ENCODE measurements at places on chromosomes 12 and 14. TPM values are rescaled to one million over a fixed set of nuclear protein-coding genes. Genes with fewer than 3 reads are reported as not detected.

- H3K27ac ChIP-seq: no peak overlapping the region
- no peak for DNase-seq
- no peaks in the 10 kb centered on the region for H3K27me3 ChIP-seq
- H3K4me1 ChIP-seq: no peaks in the 10 kb centered on the region
Observed at GRCh38 chr14:22748631-22749068, 17.8 kb upstream of the OXA1L start.

GRCh38 chr14:63833728-63834127, 19.1 kb upstream of the SYNE2 start:
- no peak overlapping the region for H3K4me3 ChIP-seq
- no peak for DNase-seq
- no peaks in the 10 kb centered on the region for H3K4me1 ChIP-seq
- H3K27me3 ChIP-seq: no peaks in the 10 kb centered on the region

DNA sequence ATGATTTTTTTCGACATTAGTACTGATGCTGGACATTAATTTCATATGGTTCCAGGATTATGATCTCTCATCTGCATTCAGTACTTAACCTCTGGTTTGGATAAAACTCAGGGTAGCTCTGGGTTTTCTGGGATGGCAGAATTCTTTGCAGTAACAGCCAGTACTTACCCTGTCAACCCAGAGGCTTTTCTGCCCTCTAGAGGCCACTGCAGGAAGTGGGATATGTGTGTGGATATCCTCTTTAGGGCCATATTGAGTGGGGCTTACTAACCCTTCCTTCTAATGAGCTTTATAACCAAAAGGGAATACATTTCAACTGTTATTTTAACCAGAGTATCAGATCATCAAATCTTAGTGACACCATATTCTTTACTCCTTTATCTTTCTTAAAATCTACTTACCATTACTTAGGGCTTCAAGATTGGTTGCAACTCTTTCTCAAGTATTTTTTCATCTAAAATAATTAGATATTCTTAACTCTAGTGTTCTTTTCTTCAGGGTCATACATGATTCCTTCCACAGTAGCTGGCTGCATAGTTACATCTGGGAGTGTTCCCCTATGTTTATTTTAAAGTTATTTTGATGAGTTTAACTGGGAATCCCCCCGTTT, 488.0 kb upstream of the STXBP6 start:
- H3K4me3 ChIP-seq: no peak overlapping the region
- H3K27ac ChIP-seq: no peak overlapping the region
- no peaks in the 10 kb centered on the region for H3K36me3 ChIP-seq
- peak; percentile 68 for DNase-seq
- no peaks in the 10 kb centered on the region for H3K4me1 ChIP-seq

GRCh38 chr12:110545812-110546211, 37.3 kb downstream of the PPTC7 start:
- no peaks in the 10 kb centered on the region for H3K27me3 ChIP-seq
- H3K36me3 ChIP-seq: no peaks in the 10 kb centered on the region
- H3K27ac ChIP-seq: no peak overlapping the region
- H3K4me3 ChIP-seq: no peak overlapping the region
- no peak for DNase-seq

DNA sequence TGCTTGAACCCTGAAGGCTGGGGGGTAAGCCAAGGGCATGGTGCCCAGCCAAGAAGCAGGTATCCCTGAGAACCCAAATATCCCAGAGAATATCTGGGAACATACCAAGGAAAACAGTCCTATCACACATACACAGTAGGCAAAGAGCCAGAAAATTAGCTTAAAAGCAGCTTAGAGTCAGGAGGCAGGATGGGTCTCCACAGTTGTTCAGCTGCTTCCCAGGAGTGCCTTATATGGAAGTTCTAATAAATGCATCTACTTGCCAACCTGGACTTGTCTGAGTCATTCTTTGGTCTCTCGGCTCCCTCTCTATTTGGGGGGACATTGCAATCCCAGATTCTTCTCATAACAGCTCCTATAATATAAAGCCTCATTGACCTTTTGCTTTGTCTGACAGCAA, 9.0 kb upstream of the GPR135 start:
- no peaks in the 10 kb centered on the region for H3K27me3 ChIP-seq
- no peaks in the 10 kb centered on the region for H3K36me3 ChIP-seq
- H3K4me1 ChIP-seq: no peaks in the 10 kb centered on the region
- no peak overlapping the region for H3K27ac ChIP-seq
- no peak for DNase-seq
- no peak overlapping the region for H3K4me3 ChIP-seq

DNA sequence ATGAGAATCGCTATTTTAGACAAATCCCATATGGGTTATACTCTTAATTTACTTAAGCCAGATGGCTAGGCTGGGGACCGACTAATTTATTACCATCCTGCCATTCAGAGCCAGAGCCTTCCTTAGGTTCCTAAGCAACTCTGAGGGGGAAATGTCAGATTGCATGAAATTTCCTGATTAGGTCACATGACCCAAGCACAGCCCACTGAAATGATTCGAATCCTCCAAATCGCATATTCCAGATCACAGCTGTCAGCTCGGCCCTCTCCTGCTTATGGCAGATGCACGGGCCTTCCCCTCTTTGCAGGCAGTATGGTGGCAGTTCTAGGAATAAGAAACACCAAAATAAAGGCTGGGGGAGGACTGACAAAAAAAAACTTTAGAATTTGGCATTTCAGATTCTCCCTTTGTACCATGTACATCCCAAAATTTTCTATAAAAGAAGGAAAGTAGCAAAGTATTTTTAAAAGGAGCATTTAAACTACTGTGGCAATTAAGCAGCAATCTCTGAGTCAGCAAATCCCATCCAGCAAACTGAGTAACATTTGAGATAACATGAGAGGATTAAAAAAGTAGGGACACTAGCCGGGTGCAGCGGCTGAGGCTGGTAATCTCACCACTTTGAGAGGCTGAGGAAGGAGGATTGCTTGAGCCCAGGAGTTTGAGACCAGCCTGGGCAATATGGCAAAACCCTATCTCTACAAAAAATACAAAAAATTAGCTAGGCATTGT, 30.5 kb upstream of the NUDT4 start:
- no peak overlapping the region for H3K27ac ChIP-seq
- H3K4me1 ChIP-seq: no peaks in the 10 kb centered on the region
- no peaks in the 10 kb centered on the region for H3K36me3 ChIP-seq
- no peaks in the 10 kb centered on the region for H3K27me3 ChIP-seq
- H3K4me3 ChIP-seq: no peak overlapping the region

Gene JAG2
- total RNA-seq: 2.0 TPM

Gene ANAPC5
- 110 TPM for total RNA-seq

Gene KRT3
- not detected for total RNA-seq

Gene CAMKK2
- 20.2 TPM for total RNA-seq

Data from hepatocyte (in vitro differentiated cells).